ENCODE measurements at places on chromosomes 2 and 18. TPM values are rescaled to one million over a fixed set of nuclear protein-coding genes. Genes with fewer than 3 reads are reported as not detected.

GRCh38 chr2:54999182-54999581 is 51.1 kb downstream of the RTN4 start:
- peak overlapping the region; percentile 51 for H3K27ac ChIP-seq
- peaks cover 4% of the 10 kb centered on the region for H3K36me3 ChIP-seq
- H3K27me3 ChIP-seq = no peaks in the 10 kb centered on the region
- DNase-seq = no peak
- peak overlapping the region; percentile 33 for H3K4me3 ChIP-seq

DNA sequence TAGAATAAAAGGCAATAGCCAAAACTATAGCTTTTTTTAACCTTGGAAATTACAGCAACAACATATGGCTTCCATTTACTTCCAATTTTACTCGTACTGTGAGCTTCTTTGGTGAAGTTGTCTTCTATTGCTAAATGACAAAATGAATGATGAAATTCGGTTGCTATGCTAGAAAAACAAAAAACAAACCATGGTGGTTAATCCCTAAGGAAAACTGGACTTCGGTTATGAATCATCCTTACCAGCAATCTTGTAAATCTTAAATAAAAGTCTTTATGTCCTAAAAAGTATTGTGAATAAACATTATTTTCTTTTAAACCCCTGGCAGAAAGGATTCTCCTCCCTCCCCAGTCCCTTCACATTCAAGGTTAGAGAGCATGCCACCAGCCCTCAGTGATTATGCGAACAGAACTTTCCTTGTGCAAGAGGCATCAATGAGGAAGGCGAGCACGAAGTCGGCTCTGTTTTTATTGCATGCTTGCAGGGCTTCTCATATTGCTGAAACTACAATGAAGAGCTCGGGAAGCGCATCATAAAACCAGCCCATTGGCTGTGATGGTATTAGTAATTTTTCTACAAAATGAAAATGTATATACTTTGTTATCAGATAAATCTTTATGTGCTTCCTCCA is 62.9 kb downstream of the ZNF521 start:
- peaks cover 3% of the 10 kb centered on the region for H3K36me3 ChIP-seq
- H3K4me3 ChIP-seq = peak overlapping the region; percentile 74
- no peaks in the 10 kb centered on the region for H3K4me1 ChIP-seq

DNA sequence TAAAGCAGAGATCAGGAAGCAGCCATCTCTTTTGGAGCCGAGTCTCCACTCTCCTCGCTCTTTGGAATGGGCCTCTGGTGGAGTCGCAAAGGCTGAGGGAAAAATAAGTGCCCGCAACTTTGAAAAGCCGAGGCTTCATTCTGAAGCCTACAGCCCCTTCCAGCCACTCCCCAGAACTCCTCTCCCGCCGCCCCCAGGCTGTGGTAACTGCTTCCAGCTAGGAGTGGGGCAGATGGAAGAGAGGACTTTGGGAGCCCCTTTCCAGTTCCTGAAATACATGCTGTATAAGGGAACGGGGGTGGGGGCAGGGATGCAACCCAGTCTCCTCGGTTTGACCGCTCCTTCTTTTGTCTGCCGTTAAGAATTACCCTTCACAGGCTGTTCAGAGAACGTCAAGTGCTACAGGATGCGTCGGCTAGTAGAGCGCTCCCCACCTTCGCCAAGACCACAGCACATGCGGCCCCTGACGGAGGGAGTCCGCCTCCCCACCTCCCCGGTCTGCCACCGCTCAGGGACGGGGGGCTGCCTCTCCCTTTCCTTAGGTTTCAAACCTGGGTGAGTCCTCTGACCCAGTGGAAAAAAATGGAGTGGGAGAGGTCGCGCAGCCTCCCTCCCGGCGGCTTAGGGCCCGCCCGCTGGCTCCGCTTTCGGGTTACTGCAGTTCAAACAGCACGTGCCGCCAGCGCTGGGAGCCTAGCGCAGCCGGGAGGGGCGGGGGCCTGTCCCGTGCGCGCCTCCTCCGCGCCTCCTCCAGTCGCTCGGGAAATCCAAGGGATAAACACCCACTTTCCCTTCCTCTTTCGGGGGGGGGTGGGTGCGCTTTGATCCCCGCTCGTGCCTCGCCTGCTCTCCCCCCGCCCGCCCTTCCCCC is 4.9 kb downstream of the CYP26B1 start:
- H3K36me3 ChIP-seq = peaks cover 3% of the 10 kb centered on the region
- no peak overlapping the region for H3K27ac ChIP-seq
- peaks cover 28% of the 10 kb centered on the region for H3K27me3 ChIP-seq
- DNase-seq = peak; percentile 79

FAM237A gene
- total RNA-seq = not detected

DNA sequence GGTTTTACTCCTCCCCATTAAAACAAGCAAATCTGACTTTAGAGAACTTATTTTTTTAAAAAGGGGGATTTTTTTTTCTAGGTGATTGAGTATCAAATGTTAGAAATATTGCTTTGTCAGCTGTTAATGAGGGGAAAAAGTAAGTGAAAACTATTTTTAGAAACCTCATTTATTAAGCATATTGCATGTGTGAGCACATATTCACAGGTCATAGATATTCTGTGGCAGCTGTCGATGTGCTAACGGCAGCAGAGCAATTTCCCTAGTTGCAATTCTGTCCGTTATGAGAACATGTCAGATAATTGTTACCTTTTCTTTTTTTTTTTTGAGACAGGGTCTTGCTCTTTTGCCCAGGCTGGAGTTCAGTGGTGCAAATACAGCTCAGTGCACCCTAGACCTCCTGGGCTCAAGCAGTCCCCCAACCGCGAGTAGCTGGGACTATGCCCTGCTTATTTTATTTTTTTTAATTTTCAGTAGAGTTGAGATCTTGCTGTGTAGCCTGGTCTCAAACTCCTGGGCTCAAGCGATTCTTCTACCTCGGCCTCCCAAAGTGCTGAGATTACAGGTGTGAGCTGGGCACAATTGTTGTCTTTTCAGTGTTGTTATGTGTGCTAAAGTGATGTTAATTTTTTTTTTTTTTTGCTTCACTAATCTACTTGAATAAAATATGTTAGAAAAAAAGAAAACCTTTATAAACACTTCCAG is 69.8 kb downstream of the MTA3 start:
- H3K36me3 ChIP-seq = peaks cover 6% of the 10 kb centered on the region
- H3K4me3 ChIP-seq = no peak overlapping the region
- H3K4me1 ChIP-seq = peaks cover 17% of the 10 kb centered on the region
